Right hindlimb (tissue), 1 donor: ENCODE measurements at places on chromosomes 13 and 19.

- DNase-seq: no peak
Observed at GRCh38 chr13:35179494-35179893, 237.4 kb downstream of the NBEA start.

DNA sequence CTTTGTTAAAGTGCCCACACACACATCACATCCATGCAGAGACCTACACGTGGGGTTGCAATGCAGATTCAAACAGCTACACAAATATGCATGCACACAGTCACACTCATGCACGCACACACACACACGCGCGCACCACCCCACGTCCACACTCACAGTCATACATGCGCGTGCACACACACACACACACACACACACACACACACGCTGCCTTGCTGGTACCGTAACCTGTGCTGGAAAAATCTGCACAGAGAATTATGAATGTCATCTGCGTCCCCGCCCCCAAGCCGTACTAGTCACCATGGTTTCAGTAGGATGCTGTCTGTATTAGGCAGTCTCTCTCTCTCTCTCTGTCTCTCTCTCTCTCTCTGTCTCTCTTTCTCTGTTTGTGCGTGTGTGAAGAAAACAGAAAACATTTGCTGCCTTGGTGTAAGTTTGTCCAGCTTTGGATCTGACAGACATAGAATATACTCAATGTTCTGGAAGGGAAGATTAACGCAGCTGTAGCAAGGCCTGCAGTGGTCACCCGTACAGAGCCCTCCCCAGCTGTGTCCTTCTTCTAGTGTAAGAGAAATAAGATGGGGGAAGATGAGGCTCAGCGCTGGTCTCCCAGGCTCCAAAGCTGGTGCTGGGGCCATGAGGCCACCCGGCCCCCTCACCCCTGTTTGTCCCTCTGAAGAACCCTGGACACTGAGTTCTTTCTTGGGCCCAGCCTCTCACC lies 26.4 kb upstream of the DPP9 start:
- DNase-seq: no peak

DNA sequence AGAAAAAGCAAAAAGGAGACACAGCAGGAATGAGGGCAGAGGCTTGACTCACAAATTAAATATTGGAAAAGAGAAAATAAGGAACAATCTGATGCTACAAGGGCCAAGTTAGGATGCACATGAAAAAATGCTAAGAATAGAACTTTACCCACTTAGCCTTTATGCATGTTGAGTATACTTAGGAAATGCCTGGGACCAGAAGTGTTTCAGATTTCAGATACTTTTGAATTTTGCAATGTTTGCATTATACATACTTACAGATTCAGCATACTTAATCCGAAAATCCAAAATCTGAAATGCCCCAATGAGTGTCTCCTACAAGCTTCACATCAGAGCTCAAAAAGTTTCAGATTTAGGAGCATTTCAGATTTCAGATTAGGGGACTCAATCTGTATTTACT lies 262.3 kb downstream of the ABCC4 start:
- DNase-seq: no peak

- no peak for DNase-seq
Observed at GRCh38 chr13:111319521-111319920, 921 bp upstream of the TEX29 start.

GRCh38 chr13:26923824-26924605 lies 163.4 kb upstream of the GPR12 start:
- DNase-seq: peak; percentile 41

- no peak for DNase-seq
Observed at GRCh38 chr19:47545061-47545948, 27.6 kb downstream of the ZNF541 start.

DNA sequence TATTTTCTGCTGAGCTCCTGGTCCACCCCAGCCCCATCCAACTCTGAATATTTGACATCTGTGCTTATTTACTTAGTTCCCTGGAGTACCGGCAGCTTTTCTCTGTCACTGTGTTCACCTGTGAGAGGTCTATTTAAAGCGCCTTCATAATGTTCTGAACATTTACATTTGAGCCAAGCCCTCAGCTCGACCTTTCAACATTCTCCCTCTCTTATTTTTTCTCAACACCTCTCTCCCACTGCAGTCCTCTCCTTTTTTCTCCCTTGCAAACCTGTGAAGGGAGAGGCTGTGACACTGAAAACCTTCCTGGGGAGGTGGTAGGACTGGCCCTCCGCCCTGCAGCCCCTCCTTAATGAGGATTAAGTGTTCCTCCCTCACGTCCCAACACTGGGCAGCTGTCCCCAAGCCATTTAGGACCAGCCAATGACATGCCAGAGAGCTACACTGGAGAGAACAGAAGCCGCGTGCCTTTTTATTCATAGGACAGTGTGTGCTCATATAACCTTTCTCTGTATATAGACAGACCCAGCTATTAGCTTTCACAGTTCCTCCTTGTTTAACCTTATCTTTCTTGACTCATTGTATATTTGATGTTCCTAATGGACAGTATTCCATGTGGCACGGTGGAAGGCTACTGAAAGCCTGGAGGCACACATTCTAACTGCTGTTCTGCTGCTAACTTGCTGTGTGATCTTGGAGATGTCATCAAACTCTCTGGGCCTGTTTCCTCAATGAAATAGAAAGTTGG lies 134.8 kb downstream of the NUFIP1 start:
- DNase-seq: peak; percentile 71

DNA sequence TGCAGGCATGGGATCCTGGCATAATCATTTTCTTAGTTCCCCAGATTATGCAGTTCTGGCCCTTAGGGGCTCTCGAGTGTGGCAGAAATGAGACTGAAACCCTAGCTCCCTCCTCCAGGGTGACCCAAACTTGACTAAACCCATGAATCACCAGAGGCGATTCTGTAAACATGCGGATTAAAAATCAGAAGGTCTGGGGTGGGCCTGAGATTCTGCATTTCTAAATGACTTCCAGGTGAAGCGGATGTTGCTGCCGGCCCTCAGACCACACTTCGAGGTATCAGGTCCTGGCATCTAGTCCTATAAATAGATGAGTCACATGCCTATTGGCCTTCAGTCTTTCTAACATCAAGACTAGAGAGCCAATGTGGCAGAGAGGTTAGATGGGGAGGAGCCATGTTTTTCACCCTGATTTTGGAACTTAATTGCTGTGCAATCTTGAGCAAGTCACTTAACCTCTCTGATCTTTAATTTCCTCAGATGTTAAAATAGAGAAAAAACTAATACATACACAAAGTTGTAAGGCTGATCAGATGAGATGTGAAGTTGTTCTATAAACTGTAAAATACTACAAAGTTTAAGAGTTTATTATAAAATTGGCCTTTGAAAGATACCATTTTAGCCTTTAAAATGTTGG lies 431.2 kb downstream of the FOXO1 start:
- DNase-seq: no peak

DNA sequence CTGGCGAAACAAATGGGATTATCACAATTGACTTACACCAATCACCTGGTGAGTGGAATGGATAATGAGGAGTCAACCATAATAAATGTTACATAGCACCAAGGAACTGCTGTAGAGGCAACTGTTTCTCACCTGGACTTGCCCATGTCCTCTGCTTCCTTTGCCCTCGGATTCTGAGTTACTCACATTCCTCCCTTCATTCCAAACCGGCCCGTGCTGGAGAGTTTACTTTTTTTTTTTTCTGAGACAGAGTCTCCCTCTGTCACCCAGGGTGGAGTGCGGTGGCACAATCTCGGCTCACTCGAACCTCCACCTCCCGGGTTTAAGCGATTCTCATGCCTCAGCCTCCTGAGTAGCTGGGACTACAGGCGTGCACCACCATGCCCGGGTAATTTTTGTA lies 41.5 kb upstream of the TSC22D1 start:
- DNase-seq: no peak

DNA sequence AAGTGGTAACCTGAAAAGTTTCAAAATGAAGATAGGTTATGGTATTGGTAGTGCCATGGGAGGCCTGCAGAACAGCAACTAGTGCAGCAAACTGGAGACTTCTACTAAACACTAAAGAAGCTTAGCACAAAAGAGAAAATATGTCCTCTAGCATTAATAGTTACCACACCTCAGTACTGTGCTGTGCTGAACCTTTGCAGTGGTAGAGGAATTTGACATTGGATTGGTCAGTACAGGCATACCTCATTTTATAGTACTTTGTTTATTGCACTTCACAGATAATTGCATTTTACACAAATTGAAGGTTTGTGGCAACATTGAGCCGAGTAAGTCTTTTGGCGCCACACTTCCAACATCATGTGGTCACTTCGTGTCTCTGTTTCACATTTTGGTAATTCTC lies 40.4 kb downstream of the ZMYM2 start:
- no peak for DNase-seq

DNA sequence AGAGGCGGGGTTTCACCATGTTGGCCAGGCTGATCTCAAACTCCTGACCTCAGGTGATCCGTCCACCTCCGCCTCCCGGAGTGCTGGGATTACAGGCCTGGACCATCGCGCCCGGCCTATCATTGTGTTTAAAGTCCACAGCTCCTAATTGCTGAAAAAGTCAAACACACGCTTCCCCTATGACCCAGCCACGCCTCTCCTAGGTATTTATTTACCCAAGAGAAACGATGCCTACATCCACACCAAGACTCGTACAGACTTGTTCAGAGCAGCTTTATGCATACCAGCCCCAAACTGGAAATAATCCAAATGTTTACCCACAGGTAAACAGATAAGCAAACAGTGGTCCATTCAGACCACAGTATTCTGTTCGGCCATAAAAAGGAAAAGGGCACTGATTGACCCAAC lies 15.1 kb downstream of the ZNRF4 start:
- no peak for DNase-seq

DNA sequence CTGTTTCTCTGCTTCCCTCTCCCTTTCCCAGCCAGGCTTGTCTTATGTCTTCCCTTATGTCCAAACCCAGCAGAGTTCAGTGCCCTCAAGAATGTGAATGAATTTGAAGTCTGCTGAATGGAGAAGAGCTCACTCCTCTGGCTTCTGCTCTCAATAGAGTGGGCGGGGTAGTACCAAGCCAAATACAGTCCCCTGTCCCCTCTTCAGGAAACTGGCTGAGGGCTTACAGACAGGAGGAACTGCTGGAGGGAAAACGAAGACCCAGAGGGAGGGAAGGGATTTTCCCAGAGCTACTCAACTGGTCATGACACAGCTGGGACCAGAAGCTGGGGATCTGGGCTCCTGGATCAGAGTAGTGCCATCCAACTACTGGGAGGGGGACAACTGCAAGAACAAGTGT lies 32.9 kb upstream of the POU2F2 start:
- DNase-seq: no peak

DNA sequence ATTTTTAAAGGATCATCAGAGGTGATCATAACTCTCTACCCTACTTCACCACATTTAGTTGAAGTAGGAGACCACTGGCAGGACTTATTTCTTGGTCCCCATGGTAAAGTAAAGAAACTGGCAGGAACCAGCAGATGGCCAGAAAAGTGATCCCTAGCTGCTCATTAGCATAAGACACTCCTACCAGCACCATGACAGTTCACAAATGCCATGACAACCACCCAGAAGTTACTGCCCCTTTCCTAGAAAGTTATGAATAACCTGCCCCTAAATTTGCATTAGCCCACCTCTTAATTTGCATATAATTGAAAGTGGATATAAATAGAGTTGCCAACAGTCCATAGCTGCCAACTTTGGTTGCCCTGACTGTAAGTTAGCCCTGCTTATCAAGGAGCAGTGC lies 18.4 kb upstream of the RUBCNL start:
- no peak for DNase-seq

GRCh38 chr19:49739933-49740332 lies 23.2 kb downstream of the TSKS start:
- no peak for DNase-seq

- no peak for DNase-seq
Observed at GRCh38 chr13:52112591-52112990, 16.3 kb downstream of the NEK5 start.

GRCh38 chr13:79226938-79227337 lies 179.1 kb downstream of the RBM26 start:
- DNase-seq: no peak

DNA sequence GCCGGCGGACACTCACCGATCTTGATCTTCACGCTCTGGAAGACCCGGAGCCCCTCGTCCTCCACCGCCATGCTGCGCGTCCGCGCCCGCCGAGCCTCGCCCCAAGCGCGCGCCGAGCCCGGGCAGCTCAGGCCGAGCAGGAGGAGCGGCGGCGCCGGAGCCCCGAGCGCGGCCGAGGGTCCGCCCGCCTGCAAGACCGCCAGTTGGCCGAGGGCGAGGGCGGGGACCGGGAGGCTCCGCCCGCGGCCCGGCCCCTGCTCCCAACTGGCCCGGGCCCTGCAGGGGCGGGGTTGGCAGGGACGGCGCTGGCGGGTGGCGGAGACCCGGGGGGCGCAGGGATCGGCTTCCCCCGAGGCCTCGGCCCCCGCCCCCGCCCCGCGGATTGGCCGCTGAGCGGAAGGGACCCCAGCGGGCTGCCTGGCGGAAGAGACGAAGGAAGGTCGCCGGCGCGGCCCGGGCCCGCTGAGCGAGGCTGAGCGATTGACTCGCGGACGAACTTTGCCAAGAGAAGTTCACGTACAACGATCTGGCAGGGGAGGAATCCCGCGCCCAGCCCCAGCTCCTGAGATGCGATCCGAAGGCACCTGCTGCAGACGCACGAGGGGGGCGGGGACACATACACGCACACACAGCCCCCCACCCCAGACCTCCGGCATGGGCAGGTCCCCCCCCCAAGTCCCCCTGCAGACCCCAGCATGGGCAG lies at the start of gene RASA3:
TSS of gene RASA3 (minus strand) at position 205 of the 703 bp plus-strand sequence. CDS start at position 71, 134 bp downstream.
- peak; percentile 91 for DNase-seq

DNA sequence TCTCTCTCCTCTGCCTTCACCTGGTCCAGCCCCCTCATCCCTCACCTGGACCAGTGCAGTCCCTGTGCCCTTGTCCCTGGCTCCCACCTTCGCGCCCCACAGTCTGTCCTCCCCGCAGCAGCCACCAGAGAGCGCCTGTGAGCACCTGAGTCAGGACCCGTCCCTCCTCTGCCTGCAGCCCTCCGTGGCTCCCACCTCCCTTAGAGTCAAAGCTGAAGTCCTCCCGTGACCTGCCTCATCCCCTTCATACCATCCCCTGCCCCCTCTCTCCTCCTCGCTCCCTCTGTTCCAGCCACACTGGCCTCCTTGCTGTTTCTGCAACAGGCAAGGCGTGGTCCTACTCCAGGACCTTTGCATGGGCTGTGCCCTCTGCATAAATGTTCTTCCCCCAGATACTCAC lies 10.3 kb downstream of the CELF5 start:
- no peak for DNase-seq

- peak; percentile 91 for DNase-seq
Observed at GRCh38 chr19:31349160-31349881, at the start of gene TSHZ3. Gene TSHZ3 (minus strand): TSS chr19:31349436. CDS start chr19:31349219, 217 bp downstream.

DNA sequence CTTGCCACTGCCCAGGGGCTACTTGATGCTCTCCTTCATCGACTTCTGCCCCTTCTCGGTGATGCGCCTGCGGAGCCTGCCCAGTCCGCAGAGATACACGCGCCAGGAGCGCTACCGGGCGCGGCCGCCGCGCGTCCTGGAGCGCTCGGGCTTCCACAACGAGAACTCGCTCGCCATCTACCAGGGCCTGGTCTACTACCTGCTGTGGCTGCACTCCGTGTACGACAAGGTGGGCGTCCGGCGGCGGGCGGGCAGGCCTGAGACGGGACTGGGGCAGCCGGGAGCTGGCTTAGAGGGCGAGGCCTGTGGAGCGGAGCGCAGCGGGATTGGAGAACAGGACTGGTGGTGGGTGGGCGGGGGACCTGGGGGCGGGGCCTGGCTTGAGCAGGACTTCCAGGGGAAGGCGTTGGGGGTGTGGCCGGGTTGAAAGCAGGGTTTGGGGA lies 12.7 kb upstream of the PSMD8 start:
- peak; percentile 86 for DNase-seq

- DNase-seq: no peak
Observed at GRCh38 chr13:33518452-33518851, 232.9 kb upstream of the STARD13 start.
